K562 (cell line): ENCODE measurements at places on chromosomes 11 and 22. TPM values are rescaled to one million over a fixed set of nuclear protein-coding genes. Genes with fewer than 3 reads are reported as not detected.

GRCh38 chr11:10275714-10276113 lies 18.3 kb downstream of the SBF2 start:
- no peak for DNase-seq
- no peaks in the 10 kb centered on the region for H3K4me1 ChIP-seq
- H3K36me3 ChIP-seq = no peaks in the 10 kb centered on the region
- H3K27me3 ChIP-seq = no peaks in the 10 kb centered on the region
- no peak overlapping the region for H3K27ac ChIP-seq

DNA sequence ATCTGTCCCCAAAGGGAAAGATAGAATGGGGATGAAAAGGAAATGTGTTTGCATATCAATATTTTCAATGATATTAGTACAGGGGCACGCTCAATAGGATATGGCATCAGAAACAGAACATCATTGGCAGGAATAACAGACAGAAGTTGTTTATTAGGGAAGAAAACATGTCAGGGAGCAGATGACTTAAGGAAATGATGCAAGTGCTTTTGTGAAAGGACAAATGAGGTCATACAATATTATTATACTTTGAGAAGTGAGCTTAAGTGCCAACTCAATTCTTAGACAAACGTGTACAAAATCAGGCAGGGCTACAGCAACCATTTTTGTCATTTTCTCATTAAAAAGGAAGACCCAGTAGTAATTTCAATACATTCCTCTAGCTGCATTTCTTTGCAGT lies 388.4 kb downstream of the SOX6 start:
- no peak overlapping the region for H3K4me3 ChIP-seq
- H3K27ac ChIP-seq = peak overlapping the region; percentile 93
- no peaks in the 10 kb centered on the region for H3K36me3 ChIP-seq

Gene PDGFB
- polyA plus RNA-seq = 0.50 and 0.56 TPM in 2 replicates

- H3K27me3 ChIP-seq = no peaks in the 10 kb centered on the region
- no peak overlapping the region for H3K27ac ChIP-seq
These were observed 5.2 kb downstream of the SBF1 start for GRCh38 chr22:50469377-50470305.

- no peak for DNase-seq
- H3K27ac ChIP-seq = peak overlapping the region; percentile 57; the same call in 2 of the 3 replicates
- no peak overlapping the region for H3K4me3 ChIP-seq
These were observed 22.1 kb downstream of the STIM1 start for GRCh38 chr11:3877364-3878257.

- H3K4me3 ChIP-seq = no peak overlapping the region
- no peaks in the 10 kb centered on the region for H3K27me3 ChIP-seq
- no peak overlapping the region for H3K27ac ChIP-seq
- peak; percentile 68 for DNase-seq
These were observed 8.2 kb downstream of the SUSD2 start for GRCh38 chr22:24189249-24190158.

Gene GLYAT
- polyA plus RNA-seq = 0.47 TPM in 1 of 2 replicates, not detected in the other

Gene PRR5
- polyA plus RNA-seq = 18.6 and 20.3 TPM in 2 replicates

DNA sequence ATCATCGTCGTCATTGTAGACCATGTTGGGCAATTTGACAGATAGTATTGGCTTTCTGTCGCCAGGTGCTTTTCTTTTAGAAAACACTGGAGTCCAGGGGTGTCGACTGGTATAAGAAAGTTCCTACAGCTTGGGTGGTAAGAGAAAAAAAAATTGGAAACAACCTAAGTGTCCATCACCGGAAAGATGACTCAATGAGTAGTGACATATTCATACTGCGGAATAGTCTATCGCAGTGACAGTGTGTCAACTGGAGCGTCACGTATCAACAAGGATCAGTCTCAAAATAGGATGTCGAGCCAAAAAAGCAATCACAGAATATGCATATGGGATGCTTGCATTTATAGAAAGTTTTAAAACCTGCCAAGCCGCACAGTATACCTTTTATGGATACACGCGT lies 157.6 kb downstream of the MN1 start:
- no peak for DNase-seq
- peaks cover 19% of the 10 kb centered on the region for H3K27me3 ChIP-seq
- H3K27ac ChIP-seq = no peak overlapping the region
- no peaks in the 10 kb centered on the region for H3K4me1 ChIP-seq
- no peaks in the 10 kb centered on the region for H3K36me3 ChIP-seq

GRCh38 chr11:123330071-123330470 lies 100.0 kb upstream of the GRAMD1B start:
- H3K36me3 ChIP-seq = no peaks in the 10 kb centered on the region
- no peaks in the 10 kb centered on the region for H3K27me3 ChIP-seq
- H3K4me3 ChIP-seq = no peak overlapping the region
- no peaks in the 10 kb centered on the region for H3K4me1 ChIP-seq

- H3K27me3 ChIP-seq = no peaks in the 10 kb centered on the region
- peaks cover 50% of the 10 kb centered on the region; the same call in 2 of the 3 replicates for H3K36me3 ChIP-seq
- no peaks in the 10 kb centered on the region for H3K4me1 ChIP-seq
These were observed 8.2 kb upstream of the NAP1L4 start for GRCh38 chr11:3000032-3000961.

Gene LMNTD2
- 1.8 and 4.2 TPM in 2 replicates for polyA plus RNA-seq

- DNase-seq = no peak
- peaks cover 20% of the 10 kb centered on the region for H3K4me1 ChIP-seq
- peak overlapping the region; percentile 76 for H3K4me3 ChIP-seq
- peaks cover 31% of the 10 kb centered on the region; the same call in 1 of the 3 replicates for H3K36me3 ChIP-seq
- peak overlapping the region; percentile 94 for H3K27ac ChIP-seq
These were observed 802 bp upstream of the PIM3 start for GRCh38 chr22:49959782-49960158.

Gene TANGO2
- polyA plus RNA-seq = 89.6 and 92.5 TPM in 2 replicates

GRCh38 chr11:30392221-30392784 lies 69.4 kb downstream of the ARL14EP start:
- H3K4me1 ChIP-seq = no peaks in the 10 kb centered on the region
- H3K4me3 ChIP-seq = no peak overlapping the region
- DNase-seq = no peak
- H3K27ac ChIP-seq = no peak overlapping the region
- H3K36me3 ChIP-seq = no peaks in the 10 kb centered on the region
- H3K27me3 ChIP-seq = no peaks in the 10 kb centered on the region

DNA sequence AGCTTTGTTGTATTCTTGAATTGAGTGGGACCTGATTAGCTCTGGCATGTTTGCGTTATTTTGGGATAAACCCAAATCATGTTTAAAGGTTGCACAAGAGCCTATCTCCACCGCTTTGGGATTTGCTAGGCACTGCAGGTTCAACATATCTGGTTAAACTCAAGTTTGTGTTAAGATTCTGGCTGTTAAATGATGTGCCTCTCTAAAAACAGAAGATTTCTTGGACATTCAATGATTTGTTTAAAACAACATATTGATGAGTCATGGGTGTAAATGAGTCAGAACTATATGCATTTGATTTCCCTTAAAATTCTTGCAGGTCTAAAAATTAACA lies 67.4 kb downstream of the AMOTL1 start:
- H3K36me3 ChIP-seq = peaks cover 58% of the 10 kb centered on the region; the same call in 2 of the 3 replicates
- no peaks in the 10 kb centered on the region for H3K27me3 ChIP-seq
- no peak overlapping the region for H3K4me3 ChIP-seq
- no peak overlapping the region for H3K27ac ChIP-seq
- DNase-seq = no peak

- DNase-seq = no peak
- H3K27ac ChIP-seq = no peak overlapping the region
- H3K4me1 ChIP-seq = peaks cover 9% of the 10 kb centered on the region
- H3K27me3 ChIP-seq = peaks cover 28% of the 10 kb centered on the region
These were observed 3.0 kb downstream of the RAB39A start for GRCh38 chr11:107931206-107931605.
